DMS79 treated with DMSO at 0.1 percent for 48 hours (cell line): ENCODE measurements at places on chromosomes 7 and 10.
A peak's percentile ranks its signal among the peaks of the same experiment; 100 is the strongest.

GRCh38 chr7:154242709-154243108, 190.5 kb downstream of the DPP6 start:
- no peak for DNase-seq

- no peak for DNase-seq
Observed at GRCh38 chr10:104321226-104321625, 17.0 kb downstream of the ITPRIP start.

DNA sequence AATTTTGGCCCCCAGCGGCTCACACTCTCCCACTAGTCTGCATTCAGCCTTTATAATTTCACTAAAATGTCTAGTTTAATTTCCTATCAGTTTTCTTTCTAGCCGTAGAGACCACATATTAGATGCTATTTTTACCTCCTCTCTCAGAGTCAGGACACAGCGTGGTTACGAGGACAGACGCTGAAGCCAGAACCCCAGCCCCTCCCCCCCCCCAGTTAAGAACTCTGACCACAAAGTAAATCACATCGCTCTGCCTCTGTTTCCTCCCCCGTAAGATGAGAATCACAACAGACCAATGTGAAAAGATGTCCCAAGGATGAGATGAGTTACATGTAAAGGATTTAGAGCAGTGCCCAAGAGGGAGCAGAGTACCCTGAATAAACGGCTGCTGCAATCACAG, 11.1 kb upstream of the TARP start:
- no peak for DNase-seq

DNA sequence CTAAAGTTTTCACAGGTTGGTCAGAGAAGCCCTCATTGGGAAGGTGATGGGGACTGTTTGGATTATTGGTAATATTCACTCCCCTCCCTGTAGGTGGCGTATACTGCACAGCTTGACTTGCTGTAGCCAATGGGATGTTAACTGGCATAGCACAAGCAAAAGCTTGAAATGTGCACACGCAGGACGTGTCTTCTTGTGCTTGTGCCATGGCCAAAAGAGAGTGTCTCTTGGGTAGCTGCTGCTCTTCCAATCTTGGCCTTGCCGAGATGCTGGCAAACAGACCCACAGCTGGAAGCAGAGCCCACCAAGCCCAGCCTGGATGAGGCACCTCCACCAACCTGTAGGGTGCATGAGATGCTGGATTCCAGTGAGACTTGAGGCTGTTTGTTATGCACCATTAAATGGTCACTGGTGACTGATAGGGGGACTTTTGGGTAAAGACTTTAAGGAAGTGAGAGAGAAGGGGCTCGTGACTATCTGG, 266.0 kb downstream of the GRID1 start:
- no peak for DNase-seq

DNA sequence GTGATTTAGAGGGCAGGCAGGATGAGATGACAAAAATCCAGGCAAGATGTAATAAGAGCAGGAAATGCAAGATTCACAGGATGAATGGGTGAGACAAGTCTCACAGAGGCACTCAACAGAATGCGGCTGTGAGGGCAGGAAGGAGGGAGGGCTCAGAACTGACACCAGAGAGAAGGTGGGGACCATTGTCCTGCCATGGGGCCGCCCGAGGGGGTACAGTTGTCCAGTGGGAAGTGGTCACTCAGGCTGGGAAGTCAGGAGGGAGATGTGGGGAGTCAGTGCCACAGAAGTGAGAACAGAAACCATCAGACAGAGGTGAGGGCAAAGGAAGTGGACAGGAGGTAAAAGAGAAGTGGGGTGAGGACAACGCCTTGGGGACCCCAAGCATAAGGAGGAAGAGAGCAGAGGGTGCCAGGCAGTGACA, 8.9 kb downstream of the HIP1 start:
- no peak for DNase-seq

DNA sequence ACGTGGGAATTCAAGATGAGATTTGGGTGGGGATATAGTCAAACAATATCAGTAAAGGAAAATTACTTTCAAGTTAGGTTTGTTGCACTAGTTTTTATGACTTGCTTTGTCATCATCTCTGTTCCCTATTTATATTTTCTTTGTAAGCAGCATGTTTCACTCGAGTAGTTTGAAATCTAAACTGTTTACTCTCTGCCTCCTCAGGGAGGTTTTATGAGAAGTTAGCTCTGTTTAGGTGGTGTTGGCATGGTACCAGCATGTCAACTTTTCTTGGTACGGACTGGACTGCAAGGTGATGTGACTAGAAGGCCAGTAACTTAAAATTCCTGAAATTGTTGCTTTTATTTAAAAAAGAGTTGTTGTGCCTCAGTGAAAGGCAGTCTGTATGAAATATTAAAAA, 59.2 kb upstream of the MTPN start:
- DNase-seq = peak; percentile 31

- DNase-seq = no peak
Observed at GRCh38 chr10:6504296-6504695, 75.8 kb downstream of the PRKCQ start.

DNA sequence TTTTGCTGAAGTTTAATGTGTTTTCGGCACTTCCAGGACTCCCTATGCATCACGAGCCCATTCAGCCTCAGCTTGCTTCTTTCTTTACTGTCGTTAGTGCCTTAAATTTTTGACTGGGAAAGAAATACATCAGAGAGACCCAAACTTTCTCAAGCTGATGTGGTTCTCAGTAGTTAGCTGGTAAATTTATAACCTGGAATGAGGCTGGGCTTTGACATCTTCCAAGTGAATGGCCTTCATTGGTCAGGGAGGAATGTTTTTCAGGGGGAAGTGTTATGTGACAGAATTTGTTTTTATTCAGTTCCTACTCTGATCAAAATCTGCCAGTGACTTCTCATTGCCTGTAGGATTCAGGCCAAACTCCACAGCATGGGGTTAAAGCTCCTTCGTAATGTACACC, 296.9 kb downstream of the SORCS3 start:
- no peak for DNase-seq

GRCh38 chr10:133196936-133197758, 32.9 kb upstream of the UTF1 start:
- no peak for DNase-seq

DNA sequence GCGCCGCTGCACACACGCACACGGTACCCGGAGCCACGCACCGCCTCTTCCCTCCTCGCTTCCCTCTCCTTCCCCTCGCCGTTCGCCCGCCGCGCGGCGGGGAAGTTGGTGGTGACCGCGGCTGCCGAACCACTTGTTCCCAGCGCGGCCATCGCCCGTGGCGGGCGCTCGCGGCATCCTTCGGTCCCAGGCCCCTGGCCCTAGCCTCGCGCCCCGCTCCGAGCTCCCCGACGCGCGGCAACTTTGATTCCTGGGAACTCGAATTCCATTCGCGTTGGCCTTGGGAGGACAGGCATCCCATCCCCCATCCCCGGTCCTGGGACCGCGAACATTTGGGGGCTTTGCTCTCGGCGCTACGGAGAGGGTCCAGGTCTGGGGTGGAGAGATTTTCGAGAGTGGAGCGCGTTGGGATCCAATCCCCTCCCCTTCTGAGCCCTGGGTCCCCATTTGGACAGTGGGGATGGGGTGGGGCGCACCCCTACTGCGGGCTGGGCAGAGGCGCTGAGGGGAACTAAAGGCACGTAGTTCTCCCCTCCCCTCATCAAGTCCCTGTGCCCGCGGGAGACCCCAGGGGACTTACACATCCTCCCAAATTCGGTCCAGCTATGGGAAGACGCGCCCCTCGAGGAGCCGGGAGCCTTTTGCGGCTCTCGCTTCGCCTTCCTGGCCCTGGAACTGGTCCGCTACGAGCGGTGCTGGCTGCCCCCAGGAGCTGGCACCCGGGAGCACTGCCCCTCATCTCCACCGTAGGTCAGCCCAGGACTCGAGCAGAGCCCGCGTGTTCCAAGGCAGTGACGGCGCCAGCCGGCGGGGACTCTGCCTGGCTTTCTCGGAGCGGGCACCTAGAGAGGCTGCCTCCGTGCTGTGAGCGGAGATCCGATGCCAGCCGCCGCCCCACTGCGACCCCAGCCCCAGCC, 834 bp downstream of the CDH23 start:
- DNase-seq = peak; percentile 1

- DNase-seq = no peak
Observed at GRCh38 chr10:87552248-87552929, 47.7 kb downstream of the MINPP1 start.

- DNase-seq = no peak
Observed at GRCh38 chr10:7311218-7311849, 99.5 kb downstream of the SFMBT2 start.

DNA sequence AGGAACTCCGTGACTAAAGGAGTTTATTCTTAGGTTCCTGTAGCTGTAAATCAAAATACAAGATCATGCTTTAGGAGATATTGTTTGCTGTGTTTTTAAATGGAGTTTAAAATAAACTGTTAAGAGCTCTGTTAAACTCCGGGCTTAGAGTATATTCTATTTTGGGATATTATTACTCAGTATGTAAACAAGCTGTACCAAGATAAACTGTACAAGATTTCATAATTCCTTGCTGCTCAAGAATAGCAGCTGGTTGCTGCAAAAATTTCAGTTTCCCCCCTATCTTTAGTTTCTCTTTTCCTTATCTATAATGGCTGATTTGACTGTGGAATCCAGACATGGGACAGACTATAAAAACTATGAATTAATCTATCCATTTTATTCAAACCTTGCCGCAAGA, 215.7 kb downstream of the HTR7 start:
- no peak for DNase-seq

DNA sequence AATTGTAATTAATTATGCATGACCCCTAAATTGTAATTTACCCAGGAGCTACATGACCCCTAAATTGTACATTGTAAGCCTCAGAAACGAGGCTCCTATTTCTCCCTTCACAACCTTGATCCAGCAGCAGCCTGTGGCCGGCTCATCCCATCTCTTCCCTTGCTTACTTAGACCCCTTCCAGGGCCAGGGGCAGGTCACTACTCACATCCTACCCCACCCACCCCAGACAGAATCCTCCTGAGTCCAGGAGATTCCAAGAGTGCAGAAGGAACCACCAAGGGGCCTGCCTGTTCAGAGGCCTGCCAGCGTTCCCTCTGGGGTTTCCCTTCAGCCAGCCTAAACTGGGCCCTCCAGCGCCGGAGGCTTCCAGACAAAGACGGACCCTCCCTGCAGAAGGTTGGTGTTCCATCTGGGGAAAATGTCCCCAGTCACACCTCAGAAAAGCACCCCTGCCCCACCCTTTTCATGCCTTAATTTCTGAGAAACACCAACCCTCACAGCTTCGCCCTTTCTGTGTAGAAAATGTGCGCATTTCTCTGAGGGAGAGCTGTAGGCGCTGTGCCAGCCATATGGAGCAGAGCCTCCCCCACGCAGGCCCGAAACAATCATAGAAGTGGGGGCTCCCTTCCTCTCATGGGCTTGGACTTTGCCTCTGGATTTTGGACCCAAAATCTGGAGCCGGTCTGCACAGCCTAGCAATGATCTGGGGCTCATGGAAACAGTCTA, 19.2 kb downstream of the LEP start:
- no peak for DNase-seq

DNA sequence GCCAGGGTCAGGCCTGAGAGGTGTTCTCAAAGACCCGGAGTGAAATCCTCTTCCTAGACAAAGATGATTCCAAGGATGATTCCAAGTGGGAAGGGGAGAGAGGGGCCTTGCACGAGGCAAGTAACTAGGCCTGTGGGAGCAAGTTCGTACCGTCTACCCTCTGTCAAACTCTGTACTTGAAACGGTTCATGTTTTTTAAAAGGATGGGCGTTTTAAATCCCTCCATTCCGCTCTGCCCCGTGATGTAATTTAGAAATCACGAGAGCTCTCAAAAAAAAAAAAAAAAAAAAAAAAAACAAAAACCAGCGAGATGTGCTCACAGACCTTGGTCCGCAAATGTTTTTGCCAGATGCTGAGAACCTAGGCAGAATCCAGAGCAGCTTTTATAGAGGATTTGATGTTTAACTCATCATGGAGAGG, 114.7 kb upstream of the CARD11 start:
- no peak for DNase-seq

DNA sequence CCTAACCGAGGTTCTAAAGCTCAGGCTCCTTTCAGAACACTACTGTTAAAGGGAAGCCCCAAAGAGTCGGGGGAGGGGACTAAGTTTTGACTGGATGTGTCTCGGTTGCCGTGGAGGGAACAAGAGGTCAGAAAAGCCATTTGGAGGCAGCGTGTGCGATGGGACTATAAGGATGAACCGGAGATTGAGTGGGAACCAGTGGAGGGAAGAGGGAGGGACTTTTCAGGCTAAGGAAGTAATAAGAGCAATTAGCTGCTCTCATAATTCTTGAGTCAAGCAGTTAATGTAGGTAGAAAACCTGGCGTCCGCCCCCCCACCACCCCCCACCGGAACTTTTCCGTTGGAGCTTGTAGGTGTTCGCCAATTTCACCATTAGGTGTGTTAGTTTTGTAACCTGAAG, 491 bp upstream of the AKAP9 start:
- DNase-seq = peak; percentile 43

DNA sequence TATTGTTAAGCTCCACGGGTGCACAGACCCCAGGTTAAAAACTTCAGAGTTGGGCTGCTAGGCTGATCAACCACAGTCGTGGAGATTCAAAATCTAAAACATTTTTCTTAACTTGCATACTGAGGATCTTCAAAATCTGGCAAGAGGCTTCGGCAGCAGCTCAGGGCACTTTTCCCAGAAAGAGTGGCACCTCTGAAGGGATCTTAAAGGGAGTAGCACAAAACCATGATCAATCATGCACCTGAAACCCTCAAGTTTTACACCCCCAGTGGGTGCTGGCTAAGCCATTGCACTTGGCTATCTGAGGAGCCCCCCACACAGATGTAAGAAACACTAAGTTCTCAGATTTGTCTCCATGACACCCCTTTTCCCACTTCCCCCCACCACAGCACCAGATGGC, 151.7 kb downstream of the CALN1 start:
- DNase-seq = no peak

- DNase-seq = no peak
Observed at GRCh38 chr10:14382022-14382421, 51.3 kb upstream of the FRMD4A start.
